ENCODE measurements at places on chromosomes 3 and 15. TPM values are rescaled to one million over a fixed set of nuclear protein-coding genes. Genes with fewer than 3 reads are reported as not detected.

Gene CPNE4
- polyA plus RNA-seq: not detected

Gene MUSTN1
- polyA plus RNA-seq: not detected

GRCh38 chr3:160564258-160564911, 986 bp downstream of the KPNA4 start:
- no peak for DNase-seq

GRCh38 chr3:14676881-14677280, 1.9 kb downstream of the C3orf20 start:
- DNase-seq: no peak
